ENCODE measurements at places on chromosomes 4 and X.

DNA sequence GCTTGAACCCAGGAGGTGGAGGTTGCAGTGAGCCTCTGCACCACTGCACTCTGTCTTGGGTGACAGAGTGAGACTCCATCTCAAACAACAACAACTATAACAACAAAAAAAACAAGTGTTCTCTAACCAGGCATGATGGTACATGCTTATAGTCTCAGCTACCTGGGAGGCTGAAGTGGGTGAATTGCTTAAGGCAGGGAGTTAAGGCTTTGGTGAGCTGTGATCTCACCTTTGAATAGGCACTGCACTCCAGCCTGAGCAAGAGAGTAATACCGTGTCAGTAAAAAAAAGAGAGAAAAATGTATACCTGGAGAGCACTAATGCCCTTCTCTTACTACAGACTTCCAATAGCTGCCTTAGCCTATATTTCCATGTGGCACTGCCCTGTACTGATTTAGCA is 18.9 kb upstream of the USP9X start:
- DNase-seq: no peak

- no peak for DNase-seq
Observed at GRCh38 chrX:115906276-115906675, 264.3 kb upstream of the AGTR2 start.

GRCh38 chrX:135973025-135973547 is 702 bp downstream of the MMGT1 start:
- DNase-seq: no peak

GRCh38 chr4:14925471-14925870 is 76.8 kb upstream of the CPEB2 start:
- DNase-seq: no peak

GRCh38 chrX:989959-990510 is 222.4 kb downstream of the CRLF2 start:
- no peak for DNase-seq

DNA sequence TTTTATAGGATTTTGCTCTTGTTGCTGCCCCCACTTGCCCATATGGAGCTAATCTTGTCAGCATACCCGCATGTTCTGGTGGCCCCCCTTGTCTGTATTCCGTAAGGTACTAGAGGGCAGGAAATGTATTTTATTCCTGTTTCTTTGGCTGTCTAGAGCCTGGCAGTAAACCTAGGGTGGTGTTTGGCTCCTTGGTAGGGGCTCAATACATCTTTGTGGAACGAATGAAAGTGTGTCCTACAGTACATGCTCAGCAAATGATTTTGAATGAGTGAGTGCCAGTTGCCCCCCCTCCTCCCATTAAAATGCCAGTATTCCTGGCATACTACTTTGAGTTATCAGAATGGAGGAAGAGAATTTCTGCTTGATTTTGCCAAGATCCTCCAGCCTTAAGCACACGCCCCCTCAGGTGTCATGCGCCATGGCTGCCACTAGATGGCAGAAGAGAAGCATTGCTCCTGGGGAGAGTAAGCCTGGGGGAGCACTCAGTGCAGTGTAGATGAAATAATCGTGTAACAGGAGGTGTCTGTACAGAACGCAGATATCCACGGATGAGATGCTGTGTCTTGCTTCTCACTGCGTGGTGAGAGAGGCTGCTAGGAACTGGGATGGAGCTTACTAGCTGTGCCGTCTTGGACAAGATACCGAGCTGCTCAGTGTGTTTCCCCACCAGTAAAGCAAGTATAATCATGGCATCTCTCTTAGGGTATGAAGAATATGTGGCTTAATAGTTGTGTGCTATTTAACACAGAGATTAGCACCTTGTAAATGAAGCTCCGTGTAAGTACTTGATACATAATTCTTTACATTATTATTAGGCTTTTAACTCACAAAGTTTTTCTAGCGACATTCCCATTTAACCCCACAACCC is 17.2 kb upstream of the RNF212 start:
- DNase-seq: peak; percentile 36

- peak; percentile 40 for DNase-seq
Observed at GRCh38 chr4:8370835-8371595, 69.5 kb downstream of the ACOX3 start.

DNA sequence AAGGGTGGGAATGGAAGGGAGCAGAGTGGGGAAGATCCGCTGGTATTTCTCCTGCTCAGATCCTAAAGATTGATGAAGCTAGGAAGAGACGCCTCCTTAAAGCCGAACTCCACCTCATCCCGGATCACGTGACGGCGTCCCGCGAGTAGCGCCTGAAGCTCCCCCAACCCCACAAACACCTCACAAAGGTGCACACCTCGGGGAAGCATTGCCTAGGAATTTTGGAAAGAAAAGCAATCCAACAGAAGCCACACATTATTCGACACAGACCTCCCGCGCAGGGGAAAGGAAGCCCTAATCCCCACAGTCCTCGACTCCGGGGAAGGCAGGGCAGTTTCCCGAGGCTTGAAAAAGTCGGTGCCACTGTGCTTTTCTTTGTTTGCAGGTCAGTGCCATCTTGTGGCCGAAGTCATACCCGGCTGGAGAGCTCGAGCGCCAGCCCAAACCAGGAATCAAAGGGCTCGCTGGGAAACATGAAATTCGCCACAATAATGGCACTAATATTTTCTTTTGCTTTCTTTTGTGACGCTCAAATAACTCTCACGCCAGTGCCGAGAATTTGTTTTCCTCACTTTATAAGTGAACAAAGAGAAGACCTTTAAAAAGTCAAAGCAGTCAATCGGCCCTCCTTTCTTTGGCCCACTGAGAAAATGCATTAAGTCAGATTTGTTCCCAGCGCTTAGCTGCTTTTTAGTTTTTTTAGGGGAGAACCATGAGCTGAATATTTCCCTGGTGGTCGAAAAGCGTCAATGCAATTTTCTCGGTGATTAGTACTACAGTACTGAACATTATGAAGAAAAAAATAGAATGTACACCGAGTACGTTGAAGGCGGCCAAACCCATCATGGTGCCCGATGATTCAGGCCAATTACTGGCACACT is at the start of gene NPY1R:
Gene NPY1R (minus strand): TSS at position 71 of the 881 bp plus-strand sequence. CDS start 6,042 bp downstream, outside the sequence.
- peak; percentile 92 for DNase-seq

- DNase-seq: no peak
Observed at GRCh38 chr4:16192631-16193518, 33.4 kb downstream of the TAPT1 start.

DNA sequence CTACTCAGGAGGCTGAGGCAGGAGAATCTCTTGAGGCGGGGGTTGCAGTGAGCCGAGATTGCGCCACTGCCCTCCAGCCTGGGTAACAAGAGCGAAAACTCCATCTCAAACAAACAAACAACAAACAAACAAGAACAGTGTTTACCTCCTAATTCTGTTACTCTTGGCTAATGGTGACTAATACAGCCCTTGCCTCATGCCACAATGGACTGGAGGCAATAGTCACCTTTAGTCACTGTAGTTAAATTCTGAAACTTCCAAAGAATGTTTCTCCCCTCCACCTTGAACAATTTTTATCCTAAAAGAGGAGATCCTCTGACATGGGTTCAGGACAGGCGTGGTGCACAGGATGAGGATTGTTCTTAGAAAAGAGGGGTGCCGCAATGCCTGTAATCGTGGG is 241.2 kb upstream of the CTSO start:
- no peak for DNase-seq

DNA sequence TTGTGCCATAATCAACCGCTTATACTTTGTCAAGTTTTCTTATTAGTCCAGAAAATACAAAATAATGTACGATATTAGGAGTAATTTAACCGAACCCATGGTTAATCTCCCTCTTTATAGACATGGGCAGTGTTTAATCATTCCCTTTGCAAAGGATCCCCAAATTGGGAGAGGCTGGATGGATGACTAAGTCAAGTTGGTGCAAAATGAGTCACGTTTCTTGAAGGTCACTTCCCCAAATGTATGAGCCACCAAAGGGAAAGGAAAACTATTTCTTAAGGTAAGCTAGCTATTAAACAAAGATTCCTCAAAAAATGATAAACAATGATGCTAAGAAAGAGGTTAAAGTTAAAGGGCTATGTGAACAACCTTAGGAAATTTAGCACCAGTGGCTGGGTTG is 17.5 kb downstream of the MAML3 start:
- no peak for DNase-seq

- DNase-seq: no peak
Observed at GRCh38 chr4:26235500-26235899, 85.3 kb upstream of the RBPJ start.

- peak; percentile 22 for DNase-seq
Observed at GRCh38 chr4:141652161-141652778, 15.9 kb downstream of the IL15 start.

DNA sequence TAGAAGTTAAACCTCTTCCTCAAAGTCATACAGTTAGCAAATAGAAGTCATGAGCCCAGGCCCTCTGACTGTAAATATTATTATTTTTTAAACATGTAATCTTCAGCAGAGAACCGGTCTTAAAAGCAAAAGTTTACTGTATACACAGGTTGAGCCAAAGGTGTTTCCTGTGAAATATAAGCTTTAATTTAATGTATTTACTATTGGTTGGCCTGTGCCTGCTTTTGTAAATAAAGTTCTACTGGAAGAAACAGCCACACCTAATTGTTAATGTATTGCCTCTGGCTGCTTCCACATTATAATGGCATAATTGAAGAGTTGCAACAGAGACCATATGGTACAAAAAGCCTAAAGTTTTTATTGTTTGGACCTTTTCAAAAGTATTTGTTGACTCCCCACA is 61.0 kb upstream of the PRDM8 start:
- DNase-seq: no peak

GRCh38 chr4:148565801-148566200 is 123.6 kb upstream of the NR3C2 start:
- DNase-seq: no peak

- no peak for DNase-seq
Observed at GRCh38 chr4:114924311-114924710, 189.1 kb downstream of the NDST4 start.

DNA sequence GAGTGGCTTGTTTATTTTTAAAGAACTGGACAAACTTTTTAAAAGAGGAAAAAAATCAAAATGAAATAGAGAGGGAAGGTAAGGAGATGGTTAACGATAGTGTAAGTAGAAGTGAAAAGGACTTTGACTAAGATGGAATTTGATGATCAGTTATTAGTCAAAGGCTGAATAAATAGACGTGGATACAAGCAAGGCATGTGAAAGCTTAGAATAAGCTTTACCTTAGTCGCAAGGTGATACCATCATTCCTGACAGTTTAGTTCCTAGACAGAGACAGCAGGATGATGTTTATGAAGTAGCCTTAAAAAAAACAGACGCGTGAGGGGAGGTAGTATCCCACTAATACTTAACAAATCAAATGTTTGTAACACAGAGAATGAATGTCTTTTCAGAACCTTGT is 97.3 kb downstream of the PALLD start:
- DNase-seq: no peak

GRCh38 chr4:84496331-84496705 is 2.8 kb downstream of the NKX6-1 start:
- DNase-seq: no peak

DNA sequence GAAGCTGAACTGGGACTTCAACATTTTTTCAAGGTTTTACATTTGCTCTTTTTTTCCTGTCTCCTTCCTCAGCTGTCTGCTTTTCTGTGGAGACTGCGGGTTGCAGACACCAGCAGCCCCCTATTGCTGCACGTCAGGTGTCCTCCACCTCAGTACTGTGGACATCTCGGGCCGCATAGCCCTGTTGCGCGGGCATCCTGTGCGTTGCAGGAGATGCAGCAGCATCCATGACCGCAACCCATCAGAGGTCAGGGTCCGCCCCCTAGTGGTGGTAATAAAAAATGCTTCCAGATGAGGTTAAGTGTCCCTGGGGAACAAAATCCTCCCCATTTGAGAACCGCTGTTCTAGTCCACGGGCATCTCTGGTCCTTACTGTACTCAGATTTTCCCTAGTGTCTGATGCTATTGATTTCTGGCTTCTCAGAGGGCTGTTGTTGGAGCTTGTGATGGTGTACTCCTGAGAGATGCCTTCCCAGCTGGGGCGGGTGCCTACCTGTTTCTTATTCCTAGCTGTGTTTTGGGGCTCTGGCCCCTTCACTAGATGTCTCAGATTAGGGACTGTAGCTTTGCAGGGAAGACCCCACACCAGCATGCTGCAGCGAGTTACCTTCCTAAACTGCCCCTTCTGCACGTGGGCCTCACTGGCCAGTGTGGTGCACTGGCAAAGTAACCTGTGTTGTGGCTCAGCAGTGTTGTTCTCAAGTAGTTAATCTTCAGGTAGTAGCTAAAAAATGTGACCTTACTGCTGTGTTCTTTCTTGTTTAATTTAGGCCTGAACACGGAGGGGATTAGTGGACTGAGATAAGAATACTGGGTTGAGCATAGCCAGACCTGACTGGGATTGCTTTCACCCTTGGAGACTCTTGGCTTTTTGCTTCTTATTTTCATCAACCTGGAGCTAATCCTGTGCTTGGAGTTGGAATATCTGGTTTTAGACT is 28.2 kb downstream of the NSD2 start:
- DNase-seq: peak; percentile 56

- no peak for DNase-seq
Observed at GRCh38 chrX:45007598-45007997, 134.6 kb downstream of the KDM6A start.

DNA sequence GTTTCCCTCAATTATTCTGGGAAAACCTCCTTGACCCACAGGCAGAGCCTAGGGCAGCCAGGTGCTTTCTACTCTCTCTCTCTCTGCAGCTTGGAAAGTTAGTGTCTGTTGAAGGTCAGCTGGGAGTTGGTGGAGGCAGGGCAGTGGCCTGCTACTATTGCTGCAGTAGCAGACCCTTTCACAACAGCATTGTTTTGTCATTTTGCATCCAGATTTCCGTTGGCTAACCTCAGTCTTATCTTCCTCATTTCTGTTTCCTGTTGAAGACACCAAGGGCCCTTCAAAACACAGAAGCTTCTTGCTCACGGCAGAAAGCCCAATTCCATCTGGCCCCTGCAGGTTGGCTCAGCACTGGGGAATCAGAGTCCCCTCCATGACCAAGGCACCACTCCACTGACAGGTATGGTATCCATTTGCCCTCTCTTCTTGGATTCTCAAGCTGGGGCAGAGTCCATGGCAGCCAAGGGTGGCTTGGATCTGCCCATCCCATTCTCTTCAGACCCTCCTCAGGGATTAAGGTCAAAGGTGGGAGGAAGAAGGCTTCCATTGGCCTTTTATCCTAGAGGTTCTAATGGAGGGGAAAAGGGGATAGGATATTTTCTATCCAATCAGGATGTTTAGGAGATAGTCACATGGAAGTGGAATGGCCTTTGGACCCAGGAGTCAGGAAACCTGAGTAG is 24.6 kb downstream of the VSIG4 start:
- no peak for DNase-seq

DNA sequence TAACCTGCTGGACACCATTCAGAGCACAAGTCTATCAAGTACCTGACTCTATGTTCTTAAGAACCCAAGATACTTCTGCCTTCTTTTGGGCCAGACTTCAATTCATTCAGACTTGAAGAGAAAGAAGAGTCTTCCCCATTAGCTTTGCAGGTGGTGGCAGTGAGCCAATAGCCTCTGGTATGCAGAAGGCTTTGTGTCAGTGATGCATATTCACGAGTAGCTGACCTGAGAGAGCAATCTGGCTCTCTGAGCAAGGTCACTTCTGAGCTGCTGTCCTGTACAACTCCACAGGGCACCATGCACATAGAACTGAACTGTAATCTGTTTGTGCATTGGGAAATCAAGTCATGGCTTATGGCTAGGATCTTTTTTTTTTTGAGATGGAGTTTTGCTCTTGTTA is 39.9 kb upstream of the SPINK2 start:
- no peak for DNase-seq

GRCh38 chr4:184388106-184388505 is 86.2 kb downstream of the IRF2 start:
- no peak for DNase-seq
